ENCODE measurements at places on chromosomes 12 and 14. TPM values are rescaled to one million over a fixed set of nuclear protein-coding genes. Genes with fewer than 3 reads are reported as not detected.

Gene NINJ2
- total RNA-seq, result 0.29 TPM

Gene CMKLR1
- 0.33 TPM for total RNA-seq

Gene CLSTN3
- 19.4 TPM for total RNA-seq

Gene NR4A1
- total RNA-seq, result 4.3 TPM

Gene JAG2
- total RNA-seq, result 1.6 TPM

Gene RTL1
- not detected for total RNA-seq

Gene ANKRD33
- 0.15 TPM for total RNA-seq

Gene RAN
- total RNA-seq, result 1,060 TPM

Gene FAIM2
- 2.6 TPM for total RNA-seq

Gene LRP1-AS
- not detected for total RNA-seq

Gene AVPR1A
- total RNA-seq, result not detected

Gene LPAR5
- not detected for total RNA-seq

Gene FBXO34
- 21.7 TPM for total RNA-seq

Gene MIPOL1
- total RNA-seq, result 13.2 TPM

Gene ACSM4
- total RNA-seq, result not detected

Gene LIN7A
- total RNA-seq, result 19.7 TPM

Gene FICD
- 7.9 TPM for total RNA-seq

Gene MSRB3
- 37.1 TPM for total RNA-seq

Gene AQP2
- not detected for total RNA-seq

Gene RFLNA
- total RNA-seq, result not detected

Gene SLC6A15
- total RNA-seq, result 30.0 TPM

Gene BICDL1
- total RNA-seq, result under 0.01 TPM
